ENCODE measurements at places on chromosomes 5 and 9.
A peak's percentile ranks its signal among the peaks of the same experiment; 100 is the strongest.

- H3K36me3 ChIP-seq: no peaks in the 10 kb centered on the region
- H3K27ac ChIP-seq: no peak overlapping the region
- no peak overlapping the region for H3K4me3 ChIP-seq
- H3K4me1 ChIP-seq: no peaks in the 10 kb centered on the region
- DNase-seq: no peak
Observed at GRCh38 chr5:152124409-152125041, 199.9 kb upstream of the GLRA1 start.

DNA sequence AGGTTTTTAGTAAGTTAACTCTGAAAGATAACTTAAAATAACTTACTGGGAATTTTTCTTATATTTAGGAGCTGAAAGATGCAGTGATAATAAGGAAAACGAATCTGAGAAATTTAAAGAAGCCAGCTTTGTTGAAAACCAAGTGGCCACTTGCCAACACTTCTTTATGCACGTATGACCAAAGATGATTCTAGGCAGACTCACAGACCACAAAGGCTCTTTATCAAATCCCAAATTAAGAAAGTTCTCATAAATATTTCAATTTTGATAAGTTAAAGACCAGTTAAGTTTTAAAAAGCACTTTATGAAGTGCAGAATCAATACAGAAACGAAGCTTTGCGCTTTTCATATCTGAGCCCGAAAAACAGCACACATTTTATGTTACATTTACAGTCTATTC, 1.5 kb downstream of the AFF4 start:
- no peak for DNase-seq
- H3K36me3 ChIP-seq: no peaks in the 10 kb centered on the region
- H3K27ac ChIP-seq: no peak overlapping the region
- H3K4me1 ChIP-seq: peaks cover 6% of the 10 kb centered on the region

DNA sequence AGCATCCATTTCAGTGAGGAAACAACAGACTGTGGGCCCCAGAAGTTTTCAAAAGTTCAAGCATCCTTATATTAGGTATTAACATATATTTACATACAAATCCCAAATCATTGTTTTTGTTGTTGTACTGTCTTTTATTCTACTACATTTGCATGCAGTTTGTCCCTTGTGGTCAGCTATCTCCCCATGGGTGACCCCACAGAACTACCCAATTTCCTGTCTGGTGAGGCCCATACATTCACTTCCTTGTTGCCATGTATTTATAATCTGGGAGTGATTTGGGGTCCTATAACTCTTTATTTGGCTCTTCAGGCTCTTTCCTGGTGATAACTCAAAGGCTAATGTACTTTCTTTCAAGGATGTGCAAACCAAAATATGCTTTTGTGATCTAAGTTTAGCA, 3.3 kb upstream of the CD180 start:
- H3K27me3 ChIP-seq: no peaks in the 10 kb centered on the region
- H3K36me3 ChIP-seq: no peaks in the 10 kb centered on the region
- peaks cover 6% of the 10 kb centered on the region for H3K4me1 ChIP-seq
- no peak overlapping the region for H3K4me3 ChIP-seq
- DNase-seq: no peak

- H3K27ac ChIP-seq: no peak overlapping the region
- peaks cover 4% of the 10 kb centered on the region for H3K4me1 ChIP-seq
- H3K27me3 ChIP-seq: no peaks in the 10 kb centered on the region
- DNase-seq: no peak
- no peaks in the 10 kb centered on the region for H3K36me3 ChIP-seq
Observed at GRCh38 chr5:103941596-103941995, 379.0 kb upstream of the NUDT12 start.

- H3K4me3 ChIP-seq: peak overlapping the region; percentile 94
- peak overlapping the region; percentile 100 for H3K27ac ChIP-seq
- DNase-seq: peak; percentile 79
- H3K4me1 ChIP-seq: peaks cover 23% of the 10 kb centered on the region
- no peaks in the 10 kb centered on the region for H3K27me3 ChIP-seq
- no peaks in the 10 kb centered on the region for H3K36me3 ChIP-seq
Observed at GRCh38 chr5:72817076-72817481, 618 bp downstream of the TNPO1 start.

GRCh38 chr5:43221502-43221901, 29.5 kb downstream of the NIM1K start:
- H3K27ac ChIP-seq: no peak overlapping the region
- no peaks in the 10 kb centered on the region for H3K36me3 ChIP-seq
- H3K27me3 ChIP-seq: no peaks in the 10 kb centered on the region
- H3K4me3 ChIP-seq: no peak overlapping the region
- no peak for DNase-seq

- H3K4me3 ChIP-seq: peak within 1 kb of the TSS; percentile 84
- peak within 1 kb of the TSS; percentile 76 for H3K27ac ChIP-seq
- DNase-seq: peak; percentile 89
- H3K36me3 ChIP-seq: no peaks in the 10 kb centered on the region
- no peaks in the 10 kb centered on the region for H3K27me3 ChIP-seq
- no peaks in the 10 kb centered on the region for H3K4me1 ChIP-seq
Observed at GRCh38 chr9:132878695-132879456, at the start of gene SPACA9. Gene SPACA9 (plus strand): TSS chr9:132878898. CDS start chr9:132883948, 5,050 bp downstream.
